ENCODE measurements at places on chromosomes 4 and X.

- DNase-seq: no peak
Observed at GRCh38 chr4:42278709-42279324, 118.5 kb upstream of the SHISA3 start.

DNA sequence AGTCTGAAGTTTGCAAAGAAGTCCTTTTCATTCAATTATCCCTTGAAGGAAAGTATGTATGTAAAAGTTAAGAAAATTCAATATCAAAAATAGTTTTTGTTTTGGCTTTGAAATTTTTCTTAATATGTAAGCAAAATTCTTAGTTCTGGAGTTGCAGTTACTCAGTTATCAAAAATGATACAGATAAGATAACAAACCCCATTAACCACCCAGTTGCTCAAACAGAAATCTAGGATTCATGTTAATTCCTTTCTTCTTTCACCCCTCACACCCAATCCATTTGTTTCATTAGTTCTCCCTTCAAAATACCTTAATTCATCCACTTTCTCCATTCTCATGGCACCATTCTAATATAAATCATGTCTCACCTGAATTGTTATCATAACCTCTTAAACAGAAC lies 40.5 kb upstream of the JADE1 start:
- DNase-seq: no peak

DNA sequence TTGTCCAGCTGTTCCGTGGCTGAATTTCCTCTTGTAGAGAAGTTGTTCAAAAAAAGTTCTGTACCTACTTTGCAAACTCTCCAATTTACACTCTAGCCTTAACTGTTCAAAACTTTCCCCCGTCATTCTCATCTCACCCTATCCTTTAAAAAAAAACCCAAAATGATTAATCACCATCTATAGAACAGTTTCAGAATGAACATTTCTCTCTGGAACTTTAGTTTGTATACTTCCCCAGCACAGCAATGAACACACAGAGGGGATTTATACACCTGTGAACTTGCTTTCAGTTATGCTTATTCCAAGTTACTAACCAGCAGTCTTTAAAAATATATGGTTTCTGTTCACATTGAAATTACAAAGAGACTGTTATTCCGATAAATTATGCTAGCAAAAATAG lies 1.2 kb downstream of the GEMIN8 start:
- DNase-seq: no peak

DNA sequence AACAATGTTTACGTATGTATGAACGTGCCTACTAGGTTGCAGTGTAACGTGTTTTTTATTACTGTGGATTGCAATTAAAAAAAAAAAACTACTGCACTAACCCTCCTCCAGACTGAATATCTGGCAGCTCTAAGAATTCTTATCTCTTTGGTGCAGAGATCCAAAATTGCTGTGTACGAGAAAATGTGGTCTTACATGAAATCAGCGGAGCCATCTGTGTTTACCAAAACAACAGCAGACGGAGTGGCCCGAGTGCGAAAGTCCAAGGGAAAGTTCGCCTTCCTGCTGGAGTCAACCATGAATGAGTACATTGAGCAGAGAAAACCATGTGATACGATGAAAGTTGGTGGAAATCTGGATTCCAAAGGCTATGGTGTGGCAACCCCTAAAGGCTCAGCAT lies 268.1 kb downstream of the THOC2 start:
- no peak for DNase-seq

- DNase-seq: no peak
Observed at GRCh38 chr4:66252291-66252690, 582.0 kb upstream of the EPHA5 start.

DNA sequence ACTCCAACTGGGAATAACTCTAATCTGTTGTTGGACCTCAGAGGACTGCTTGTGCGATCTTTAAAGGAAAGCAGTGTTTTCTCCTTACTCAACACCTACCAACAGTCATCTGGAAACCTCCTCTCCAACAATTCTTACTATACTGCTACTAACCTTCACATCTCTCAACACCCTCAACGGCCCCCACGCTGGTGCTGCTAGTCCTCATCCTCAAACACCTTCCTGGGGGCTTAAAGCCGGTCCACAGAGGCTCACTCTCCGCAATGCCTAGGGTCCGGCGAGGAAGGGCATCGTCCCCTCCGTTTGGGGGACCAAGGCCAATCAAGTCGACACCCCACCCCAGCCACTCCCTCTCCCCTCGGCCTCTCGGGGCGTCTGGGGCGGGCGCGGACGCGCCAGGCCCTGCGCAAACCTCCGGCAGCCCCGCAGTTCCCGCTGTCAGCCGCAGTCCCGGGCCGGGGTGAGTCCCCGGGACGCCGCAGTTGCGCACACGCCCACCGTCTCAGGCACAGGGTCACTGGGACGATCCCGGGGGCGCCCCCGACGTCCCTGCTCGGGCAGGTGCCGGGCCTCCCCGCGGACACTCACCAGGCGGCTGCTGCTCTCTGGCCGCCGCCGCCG lies 418 bp downstream of the TAB3 start:
- DNase-seq: no peak

DNA sequence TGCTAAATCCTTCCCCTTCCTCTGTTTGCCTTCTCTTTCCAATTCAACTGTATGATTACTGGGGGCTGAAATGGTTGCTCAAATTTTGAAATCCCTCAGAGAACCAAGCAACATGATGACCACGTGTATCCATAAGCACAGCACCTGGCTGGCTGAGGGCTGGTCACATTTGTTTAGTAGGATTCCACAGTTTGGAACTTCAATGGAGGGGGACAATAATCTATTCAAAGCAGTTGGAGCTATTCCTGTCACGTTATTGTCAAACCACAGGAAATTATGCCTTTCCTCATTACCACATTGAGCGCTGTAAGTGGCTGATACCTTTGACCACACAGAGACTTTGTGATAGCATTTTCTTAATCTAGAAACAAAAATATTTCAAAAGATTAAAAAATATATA lies 7.0 kb downstream of the TMSB4X start:
- DNase-seq: no peak

DNA sequence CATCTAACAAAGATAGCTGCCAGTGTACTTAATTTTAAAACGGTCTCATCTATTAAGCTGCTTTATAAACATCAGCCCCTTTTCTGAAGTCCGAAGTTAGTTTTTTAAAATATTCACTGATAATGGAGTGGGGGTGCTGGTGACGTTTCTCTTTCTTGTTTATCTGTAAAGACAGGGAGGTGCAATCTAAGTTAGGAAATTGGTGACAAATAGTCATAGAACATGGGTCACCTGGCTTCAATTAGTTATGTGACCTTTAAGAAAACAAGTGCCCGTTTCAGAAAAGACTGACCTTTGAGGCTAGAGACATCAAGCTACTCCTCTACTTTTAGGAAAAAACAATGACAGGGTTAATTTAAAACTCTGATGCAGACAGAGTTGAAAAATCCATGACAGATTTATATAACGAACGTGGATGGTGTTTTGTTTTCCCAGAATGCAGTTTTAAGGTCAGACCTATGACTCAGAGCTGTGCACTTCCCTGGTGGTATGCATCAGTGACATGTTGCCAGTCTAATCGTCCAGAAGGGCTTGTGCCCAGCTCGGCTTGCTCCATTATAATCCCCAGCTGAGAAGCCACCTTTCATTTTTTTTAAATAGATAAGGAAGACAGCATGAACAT lies 38.2 kb downstream of the FHL1 start:
- DNase-seq: no peak

DNA sequence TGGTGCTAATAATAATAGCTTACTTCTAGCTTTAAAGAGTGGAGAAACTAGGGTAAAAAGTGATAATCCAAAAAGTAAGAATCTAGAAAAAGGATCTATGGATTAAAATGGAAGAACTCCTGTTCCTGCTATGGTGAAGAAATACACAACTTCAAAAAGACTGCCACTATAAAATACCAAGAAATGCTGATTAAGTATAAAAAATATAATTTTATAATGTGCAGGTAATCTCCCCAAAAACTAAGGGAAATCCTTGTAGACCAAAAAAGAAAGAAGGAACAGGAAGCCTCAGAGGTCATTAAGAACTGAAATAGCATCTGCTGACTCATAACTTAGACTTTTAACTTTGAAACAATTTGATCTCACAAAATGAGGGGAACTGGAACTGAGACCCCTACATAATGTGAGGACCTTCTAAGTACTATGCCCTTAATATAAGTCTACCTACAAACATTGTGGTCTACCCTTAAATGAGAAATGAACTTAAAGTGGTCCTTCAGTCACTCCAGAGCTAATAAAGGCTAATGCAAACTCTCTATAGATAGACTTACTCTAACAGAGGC lies 50.6 kb upstream of the SRPX start:
- no peak for DNase-seq

DNA sequence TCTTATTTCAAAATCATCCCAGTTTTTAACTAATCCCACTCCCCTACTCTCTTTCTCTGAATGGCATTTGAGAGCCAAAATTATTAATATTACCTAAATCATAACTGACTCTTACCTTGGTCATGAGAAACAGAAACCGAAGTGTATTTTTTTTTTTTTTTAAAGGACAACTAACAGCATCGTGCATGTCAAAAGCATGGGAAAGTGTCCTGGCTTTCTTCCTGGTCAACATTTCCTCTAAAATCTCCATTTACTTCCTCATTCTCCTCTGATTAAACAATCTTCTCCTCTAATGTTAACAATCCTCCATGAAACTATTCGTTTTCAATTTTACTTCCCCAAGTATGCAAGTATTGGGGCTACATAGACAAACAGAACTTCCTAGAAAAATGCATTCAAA lies 2.1 kb upstream of the STS start:
- DNase-seq: no peak

- no peak for DNase-seq
Observed at GRCh38 chr4:55351824-55352223, 5.8 kb downstream of the SRD5A3 start.

Data from NCI-H2171 treated with DMSO at 0.1 percent for 48 hours (cell line).